ENCODE measurements at places on chromosomes 16 and 17.

DNA sequence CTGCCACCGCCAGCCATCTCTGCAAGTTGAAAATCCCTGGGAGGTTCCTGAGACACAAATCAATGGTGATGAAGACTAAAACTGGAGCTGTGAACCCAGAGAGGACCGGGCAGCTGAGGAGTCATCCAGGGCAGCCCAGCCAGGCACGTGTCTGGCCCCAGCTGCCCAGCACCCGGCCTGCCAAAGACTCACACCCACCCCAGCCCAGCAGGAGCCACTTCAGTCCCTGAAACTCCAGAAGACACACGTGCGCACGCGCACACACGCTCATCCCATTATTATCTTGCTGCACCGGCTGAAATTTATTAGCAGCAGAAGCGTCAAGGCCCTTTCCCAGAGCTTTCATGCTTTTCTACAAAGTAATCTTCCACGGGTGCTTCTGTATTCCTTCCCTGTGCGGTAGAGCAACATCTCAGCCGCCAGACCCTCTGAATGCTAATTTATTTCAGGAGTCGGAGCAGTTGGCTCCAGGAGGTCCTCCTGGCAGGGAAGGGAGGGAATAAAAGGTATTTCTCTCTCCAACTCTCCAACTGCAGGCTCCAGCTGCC lies 59.8 kb upstream of the RBFOX3 start:
- DNase-seq: peak; percentile 77

DNA sequence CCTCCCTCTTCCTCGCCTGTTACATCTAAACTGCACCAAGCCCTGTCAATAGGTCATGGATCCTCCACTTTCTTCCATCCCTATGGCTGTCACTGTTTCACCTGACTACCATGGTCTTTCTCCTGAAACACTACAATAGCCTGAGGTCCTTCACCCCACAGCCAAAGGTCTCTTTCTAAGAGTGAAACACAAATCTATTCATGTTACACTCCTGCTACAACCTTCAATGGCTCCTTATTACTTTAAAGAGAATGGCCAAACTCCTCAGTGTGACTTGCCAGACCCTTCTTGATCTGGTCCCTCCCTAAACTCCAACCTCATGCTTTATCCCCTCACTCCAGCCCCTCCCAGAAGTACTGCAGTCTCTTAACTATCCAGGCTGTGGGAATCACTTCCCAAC lies 618 bp upstream of the PIK3R6 start:
- no peak for DNase-seq

- DNase-seq: no peak
Observed at GRCh38 chr17:82683534-82683933, 15.0 kb downstream of the RAB40B start.

- no peak for DNase-seq
Observed at GRCh38 chr17:43025766-43026537, 921 bp downstream of the RND2 start.

DNA sequence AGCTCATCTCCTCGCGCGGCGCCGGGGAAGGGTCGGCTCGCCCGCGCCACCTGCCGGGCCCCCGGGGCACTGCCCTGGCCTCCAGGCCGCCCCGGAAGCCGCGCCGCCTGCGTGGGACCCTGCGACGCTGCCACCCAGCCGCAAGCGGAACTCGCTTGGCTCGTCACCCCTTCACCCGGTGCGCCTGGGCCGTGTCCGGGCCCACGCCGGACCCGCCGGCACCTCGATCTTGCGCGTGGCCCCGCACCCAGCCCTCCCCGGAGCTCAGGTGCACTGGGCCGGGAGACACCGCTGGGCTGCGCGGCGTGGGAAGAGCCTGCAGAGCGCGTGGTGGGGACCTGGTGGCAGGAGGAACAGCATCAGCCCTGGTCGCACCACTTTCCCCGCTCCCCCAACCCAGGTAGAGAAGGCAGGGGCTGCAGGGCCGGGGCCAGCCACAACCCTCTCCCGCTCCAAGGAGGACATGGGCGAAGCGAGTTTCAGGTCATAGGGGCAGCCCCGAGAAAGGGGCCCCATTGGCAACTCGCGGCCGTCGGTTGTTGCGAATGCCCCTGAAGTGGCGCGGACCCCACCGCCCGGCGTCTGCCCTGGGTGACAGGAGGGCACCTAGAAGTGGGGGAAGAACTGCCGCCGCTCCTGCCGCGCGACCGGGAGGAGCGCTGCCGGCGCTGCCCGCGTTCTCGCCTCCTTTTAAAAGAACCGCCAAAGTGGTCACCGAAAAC lies 363 bp upstream of the MIF4GD start:
- DNase-seq: peak; percentile 74

DNA sequence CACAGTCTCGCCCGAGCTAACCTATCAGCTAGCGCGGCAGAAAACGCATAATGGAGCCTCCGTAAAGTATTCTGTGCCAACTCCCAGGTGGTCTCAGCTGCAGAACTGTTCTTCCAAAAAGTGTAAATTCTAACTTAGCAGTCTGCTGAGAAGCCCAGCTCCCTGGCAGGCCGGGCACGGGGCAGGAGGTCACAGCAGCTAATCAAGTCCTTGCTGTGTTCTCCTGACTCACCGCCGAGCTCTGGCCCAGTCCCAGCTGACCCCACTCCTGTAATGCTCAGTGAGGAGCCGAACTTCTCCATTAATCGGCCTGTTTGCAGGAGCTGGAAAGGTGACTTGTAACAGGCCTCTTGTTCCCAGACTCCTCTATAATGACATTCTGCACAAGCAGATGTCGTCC lies 193.3 kb downstream of the IRX3 start:
- DNase-seq: no peak

DNA sequence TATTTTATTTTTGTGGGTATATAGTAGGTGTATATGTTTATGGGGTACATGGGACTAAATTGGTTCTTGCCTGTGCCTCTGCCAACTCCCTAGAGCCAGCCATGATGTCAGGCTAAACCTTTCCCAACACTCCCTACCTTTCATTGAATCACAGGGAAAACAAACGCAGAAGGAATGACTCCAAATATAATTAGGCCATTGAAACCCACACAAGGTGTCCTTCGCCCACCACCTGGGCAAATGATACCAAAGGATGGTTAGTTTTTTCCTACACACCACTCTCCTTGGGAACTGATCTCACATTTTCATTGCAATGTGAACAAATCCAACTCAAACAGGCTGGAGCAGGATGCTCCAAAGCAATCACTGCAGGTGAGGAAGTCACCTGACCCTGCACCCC lies 27.5 kb downstream of the WSB1 start:
- DNase-seq: peak; percentile 53

DNA sequence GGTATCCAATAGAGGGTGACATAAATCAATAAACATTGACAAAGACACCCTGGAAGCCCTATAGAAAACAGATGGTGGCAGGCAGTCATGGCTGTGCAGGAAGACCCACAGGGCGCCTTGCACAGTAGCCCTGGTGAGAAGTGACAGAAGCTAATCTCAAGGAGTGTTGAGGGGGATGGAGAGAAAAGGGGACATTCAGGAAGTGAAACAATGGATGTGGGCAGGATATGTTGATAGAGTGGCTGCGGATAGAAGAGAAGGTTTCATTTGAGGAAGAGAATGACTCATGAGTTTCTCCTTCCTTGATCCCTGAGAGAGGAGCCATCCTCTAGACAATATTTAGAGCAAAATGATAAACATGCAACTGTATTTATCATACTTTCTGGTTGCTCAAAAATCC lies 468.8 kb upstream of the HSBP1 start:
- DNase-seq: no peak

GRCh38 chr16:69114346-69114975 lies 9.0 kb downstream of the HAS3 start:
- DNase-seq: no peak

GRCh38 chr17:1920948-1921351 lies 91.1 kb downstream of the RPA1 start:
- no peak for DNase-seq

GRCh38 chr16:23406546-23407240 lies 46.3 kb downstream of the COG7 start:
- peak; percentile 65 for DNase-seq

- no peak for DNase-seq
Observed at GRCh38 chr17:49076573-49077384, 55.8 kb upstream of the B4GALNT2 start.

- DNase-seq: no peak
Observed at GRCh38 chr16:58615280-58615679, 14.3 kb downstream of the CNOT1 start.

DNA sequence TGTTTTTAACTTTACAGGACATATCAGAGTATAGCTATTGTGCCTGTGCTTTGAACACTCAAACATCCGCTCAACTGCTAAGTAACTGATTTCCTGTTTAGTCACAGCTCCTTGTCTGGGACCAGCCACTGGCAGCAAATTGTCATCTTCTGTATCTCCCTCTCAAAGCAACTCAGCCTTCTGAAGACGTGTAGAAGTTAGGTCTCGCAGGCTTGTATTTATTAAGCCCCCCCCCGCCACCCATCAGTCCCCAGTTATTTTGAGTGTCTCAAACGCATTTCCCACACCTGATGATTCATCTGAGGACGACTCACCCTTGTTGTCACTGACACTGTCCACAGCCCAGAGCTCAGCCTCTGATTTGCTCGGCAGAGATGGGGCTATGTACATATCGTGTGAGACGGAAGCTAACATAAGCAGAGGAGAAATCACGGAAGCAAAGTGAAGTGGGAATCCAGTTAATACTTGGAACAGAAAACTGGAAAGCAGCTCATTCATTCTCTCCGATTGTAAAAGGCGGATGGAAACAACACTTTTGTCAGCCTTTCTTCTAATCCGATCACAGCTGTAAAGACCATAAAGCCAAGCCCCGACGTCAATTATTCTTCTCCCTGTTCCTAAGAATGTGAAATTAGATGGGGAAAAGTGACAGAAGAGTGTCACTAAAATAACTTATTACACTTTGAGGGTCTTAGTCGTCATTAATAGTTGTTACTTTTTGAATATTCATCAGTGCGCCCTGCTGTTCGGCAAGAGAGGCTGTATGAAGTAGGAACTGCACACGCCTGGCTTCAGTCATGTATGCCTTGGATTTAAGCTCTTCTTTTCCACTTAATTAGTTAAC lies 64.2 kb downstream of the PITPNC1 start:
- no peak for DNase-seq

GRCh38 chr16:88374736-88375135 lies 8.0 kb upstream of the ZNF469 start:
- DNase-seq: no peak

DNA sequence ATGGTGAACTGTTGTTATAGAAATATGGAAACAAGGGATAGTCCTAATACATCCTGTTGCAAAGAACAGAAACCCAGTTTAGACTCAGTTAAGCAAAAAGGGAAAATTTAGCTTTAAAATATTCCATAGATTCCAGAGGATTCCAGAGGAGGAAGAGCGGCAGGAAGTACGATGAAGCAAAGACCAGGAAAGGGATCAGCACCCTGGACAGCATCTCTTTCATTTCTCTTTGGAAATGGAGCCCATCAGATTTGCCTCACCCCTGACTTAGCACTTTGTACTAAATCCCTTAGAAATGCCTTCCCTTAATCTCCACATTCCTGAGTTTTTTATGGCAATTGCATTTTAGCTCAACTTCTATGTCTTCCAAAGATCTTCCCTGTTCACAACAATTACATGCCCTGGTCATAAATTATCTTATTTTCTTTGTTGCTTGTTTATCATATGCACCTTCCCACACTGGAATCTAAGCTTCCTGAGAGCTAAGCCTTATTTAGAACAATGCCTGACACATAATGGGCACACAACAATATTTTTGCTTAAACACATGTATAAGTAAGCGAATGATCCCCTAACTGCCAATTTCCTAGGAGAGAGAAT lies 150.0 kb upstream of the RBFOX1 start:
- DNase-seq: no peak

- no peak for DNase-seq
Observed at GRCh38 chr16:86722970-86723369, 144.6 kb downstream of the FOXL1 start.

GRCh38 chr17:67246403-67246652 lies 1.3 kb upstream of the HELZ start:
- no peak for DNase-seq

DNA sequence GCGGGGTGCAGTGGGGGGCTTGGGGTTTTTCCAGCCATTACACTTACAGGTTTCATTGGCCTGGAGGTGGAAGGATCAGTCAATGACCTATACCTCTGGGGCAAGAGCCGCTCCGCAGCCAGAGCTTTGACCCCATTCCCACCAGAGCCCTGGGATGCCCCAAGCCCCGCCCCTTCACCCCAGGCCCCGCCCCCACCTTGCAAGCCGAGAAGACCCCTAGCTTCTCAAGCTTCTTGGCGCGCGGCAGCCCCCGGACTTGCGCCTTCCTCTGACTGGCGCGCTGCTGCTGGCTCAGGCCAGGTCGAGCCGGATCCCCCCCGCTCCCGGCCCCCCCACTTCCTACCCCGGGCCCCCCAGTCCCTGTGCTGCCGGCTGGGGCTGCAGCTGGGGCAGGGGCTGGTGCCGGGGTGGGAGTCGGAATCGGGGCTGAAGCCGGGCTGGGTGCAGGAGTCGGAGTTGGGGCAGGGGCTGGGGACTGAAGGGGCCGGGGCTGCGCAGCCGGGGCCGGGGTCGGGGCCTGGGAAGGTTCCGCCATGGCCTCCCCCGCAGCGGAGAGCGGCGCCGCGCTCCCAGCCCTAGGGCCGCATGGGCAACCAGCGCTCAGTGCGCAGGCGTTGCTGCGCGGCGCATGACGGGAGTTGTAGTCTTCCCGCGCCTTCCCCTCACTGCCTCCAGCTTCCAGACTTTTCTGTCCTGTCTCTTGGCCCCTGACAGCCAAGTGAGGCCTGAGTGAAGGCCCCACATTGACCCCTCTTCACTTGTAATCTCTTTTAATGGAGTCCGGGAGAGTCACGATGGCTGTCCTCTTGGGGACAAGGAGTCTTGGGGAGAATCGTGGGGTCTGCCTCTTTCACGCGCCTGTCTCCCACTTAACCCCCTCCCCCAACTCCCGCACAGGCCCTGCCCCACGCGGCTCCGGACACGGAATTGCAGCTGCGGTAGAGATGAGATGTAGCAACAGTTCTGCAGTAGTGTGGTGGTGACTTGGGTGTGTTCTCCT lies at the start of gene KAT2A:
TSS of gene KAT2A (minus strand) at position 598 of the 1,000 bp plus-strand sequence. CDS start at position 535, 63 bp downstream.
- DNase-seq: peak; percentile 77

DNA sequence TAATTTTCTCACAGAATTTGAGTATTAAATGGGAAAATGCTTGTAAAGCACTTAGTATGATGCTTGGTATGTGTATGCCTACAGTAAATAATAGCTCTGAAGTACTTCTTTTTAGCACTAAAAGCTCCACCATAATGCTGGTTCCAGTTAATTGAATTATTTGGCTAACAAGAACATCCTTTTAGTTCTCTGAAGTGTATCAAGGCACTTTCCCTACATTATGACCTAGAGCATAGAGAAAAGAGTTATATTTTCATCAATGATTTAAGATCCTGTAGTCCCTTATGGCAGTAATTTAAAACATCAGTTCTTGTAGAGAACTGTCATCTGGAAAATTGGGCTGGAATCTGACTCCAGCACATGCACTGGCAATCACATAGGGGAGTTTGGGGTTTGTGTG lies 21.9 kb upstream of the PHAF1 start:
- no peak for DNase-seq

All from NCI-H2171 treated with DMSO at 0.1 percent for 48 hours (cell line).